ENCODE measurements at places on chromosomes 4 and X.
A peak's percentile ranks its signal among the peaks of the same experiment; 100 is the strongest.

DNA sequence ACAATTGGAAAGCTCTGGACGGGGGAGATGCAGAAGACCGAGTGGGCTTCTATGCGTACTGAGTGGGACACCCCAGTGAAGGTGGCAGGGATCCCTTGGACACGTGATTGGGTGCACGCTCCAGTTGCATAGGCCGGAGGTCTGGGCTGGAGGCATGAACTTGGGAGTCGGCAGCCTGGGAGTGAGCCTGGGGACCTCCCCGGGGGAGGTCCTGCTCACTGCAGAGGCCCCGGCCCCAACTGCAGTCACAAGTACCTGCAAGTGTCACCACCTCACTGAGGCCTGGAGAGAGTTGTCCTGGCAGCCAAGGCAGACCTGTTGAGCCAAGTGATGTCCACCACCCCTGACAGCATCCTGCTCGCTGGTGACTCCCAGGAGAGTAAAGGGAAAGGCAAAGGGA lies 49.3 kb upstream of the HMX1 start:
- DNase-seq: no peak

DNA sequence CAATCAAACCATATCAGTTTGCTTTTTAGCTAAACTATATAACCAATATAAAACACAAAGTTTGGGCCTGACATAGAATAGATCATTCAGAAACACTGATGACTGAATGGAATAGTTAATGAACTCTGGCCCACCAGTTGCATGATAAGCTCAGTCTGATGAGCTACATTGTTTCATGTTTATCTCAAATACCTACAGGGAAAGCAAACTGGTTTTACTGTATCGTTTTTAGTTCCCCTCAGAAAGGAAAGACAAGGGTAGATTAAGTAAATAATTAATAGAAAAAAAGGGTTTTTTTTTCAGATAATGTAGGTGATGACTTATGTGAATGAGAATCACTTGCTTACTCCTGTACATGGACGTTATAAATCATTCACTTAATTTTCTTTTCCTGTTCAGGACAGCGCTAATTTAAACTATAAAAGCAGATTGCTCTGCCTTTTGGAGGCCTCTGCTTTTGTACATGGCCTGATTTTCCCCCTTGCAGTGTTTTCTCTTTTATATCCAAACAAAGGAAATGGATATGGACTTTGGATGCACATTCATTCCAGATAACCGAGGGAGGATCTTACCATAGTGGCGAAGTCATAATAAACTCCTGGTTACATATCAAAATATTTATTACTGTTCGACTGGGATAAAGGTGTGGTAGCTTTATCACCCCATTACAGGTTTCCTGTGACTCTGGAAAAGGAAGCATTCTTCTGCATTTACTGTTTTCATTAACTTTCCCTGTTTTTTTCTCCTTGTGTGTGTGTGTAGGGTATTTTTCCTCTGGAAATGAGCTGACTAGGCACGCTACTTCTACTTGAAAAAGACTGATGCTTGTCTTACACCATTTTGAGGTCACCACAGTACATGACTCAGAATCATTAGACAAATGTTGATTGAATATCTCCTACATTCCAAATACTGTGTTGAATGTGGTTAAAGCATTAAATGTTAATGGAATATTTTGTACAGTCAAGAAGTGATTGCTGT lies 373.1 kb upstream of the HS3ST1 start:
- DNase-seq: no peak

DNA sequence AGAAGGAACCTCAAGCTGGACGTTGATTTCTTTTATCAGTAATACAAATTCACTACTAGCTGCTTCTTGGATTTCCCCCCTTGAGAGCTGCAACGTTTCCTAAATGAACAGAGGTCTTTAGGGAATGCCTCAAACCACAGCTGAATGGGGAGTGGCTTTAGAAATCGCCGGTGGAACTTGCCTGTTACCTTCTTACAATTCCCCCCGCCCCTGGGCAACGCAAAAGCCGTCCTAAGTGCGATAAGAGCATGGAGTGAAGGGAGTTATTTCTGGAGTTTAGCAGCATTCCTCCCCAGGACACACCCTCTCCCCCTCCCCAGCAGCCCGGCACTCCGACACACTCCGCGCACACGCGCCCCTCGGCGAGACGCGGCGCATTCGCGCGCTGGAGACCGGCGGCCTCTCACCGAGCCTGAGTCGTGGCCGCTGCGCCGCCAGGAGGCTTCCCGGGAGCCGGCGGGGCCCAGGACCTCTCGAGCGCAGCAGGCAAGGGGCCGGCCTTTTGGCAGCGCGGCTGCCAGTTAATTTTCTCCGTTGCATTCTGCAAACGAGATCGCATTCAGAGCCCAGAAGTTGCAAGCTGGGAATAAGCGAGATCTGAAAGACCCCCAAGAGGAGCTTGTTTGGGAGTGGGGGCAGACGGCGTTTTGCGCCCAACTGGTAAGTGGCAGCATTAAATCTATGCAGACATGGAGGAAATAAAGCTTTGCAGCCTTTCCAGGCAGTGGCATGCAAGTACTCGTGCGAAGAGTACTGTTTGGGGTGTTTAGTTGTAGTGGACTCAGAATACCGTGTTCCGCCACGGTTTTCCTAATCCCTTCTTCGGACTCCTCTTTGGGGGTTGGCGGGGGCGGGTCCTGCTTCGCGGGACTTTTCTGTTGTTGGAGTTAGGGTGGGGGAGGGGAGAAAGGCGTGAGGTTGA lies 134.7 kb downstream of the PALLD start:
- DNase-seq: peak; percentile 34

GRCh38 chrX:3175659-3176438 lies 134.6 kb downstream of the ARSF start:
- DNase-seq: no peak

GRCh38 chr4:6441202-6441582 lies 31.2 kb downstream of the PPP2R2C start:
- DNase-seq: no peak

GRCh38 chrX:119573840-119574393 lies 446 bp upstream of the UBE2A start:
- DNase-seq: peak; percentile 16
